ENCODE measurements at places on chromosomes 13 and 19. TPM values are rescaled to one million over a fixed set of nuclear protein-coding genes. Genes with fewer than 3 reads are reported as not detected.

GRCh38 chr19:18176367-18177310 lies 3.0 kb downstream of the IFI30 start:
- no peak for DNase-seq

DNA sequence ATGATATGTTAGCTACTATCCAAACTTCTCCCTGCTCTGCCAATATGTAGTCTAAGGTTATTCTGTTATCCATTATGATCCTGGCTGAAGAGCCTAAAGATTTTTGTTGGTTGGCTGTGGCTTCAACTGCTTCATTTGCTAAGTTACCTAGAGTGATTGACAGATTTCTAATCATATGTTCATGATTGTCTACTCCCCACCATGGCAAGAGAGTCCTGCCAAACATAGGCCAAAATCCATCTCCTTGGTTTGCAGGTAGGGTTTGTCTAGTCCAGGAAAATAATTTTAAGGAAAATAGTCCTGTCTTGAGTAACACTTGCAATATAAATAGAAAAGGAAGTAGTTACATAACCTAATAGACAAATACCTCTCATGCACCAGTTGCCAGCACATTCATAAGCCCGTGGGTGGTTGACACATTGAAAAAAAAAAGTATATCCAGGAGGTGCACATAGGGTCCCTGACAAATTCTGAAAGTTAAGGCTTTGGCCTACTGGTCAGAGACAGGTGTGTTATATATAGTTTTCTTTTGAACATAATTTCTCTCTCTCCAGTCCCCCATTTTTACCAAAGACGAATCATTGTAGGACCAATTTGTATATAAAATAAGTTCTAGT lies 5.4 kb upstream of the CBY2 start:
- no peak for DNase-seq

GRCh38 chr19:50490411-50490811 lies 13.8 kb upstream of the GARIN5A start:
- no peak for DNase-seq

GRCh38 chr19:16374436-16374835 lies 49.8 kb downstream of the KLF2 start:
- DNase-seq: no peak

DNA sequence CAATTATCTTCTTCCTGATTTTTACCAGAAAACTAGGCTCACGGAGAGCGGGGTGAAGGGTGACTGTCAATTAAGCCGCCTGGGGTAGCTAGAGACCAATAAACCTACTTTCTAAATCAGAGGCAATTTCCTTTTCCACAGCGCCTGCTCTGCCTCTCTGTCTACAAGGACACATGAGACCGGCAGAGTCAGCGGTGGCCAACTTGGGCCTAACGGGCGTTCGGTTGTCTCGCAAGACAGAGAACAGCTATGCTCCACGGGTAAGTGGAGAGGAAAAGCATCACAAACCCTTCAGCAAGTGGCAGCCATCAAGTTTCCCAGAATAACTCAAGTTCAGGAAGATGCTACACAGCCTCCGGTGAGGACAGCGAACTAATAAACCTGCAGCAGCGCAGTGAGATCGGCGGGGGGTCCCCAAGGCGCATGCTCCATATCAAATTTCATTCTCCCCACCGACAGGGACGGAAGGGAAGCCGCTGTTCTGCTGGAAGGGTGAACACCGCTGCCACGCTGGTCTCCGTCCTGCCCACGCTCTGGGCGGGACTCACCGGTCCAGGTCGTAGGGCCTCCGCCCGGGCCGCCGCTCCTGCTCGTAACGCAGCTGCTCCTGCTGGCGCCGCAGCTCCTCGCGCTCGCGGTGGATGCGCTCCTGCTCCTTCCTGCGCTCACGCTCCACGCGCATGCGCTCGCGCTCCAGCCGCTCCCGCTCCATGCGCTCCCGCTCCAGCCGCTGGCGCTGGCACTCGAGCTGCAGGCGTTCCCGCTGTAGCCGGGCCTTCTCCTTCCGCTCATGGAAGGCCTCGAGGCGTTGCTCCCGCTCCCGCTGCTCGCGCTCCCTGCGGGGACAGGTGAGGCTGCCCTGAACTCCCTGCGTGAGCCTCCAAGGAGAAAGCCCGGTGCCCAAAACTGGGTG lies 25.8 kb upstream of the TINCR start:
- DNase-seq: no peak

- no peak for DNase-seq
These were observed 24.1 kb downstream of the RFX2 start for GRCh38 chr19:6086068-6086788.

- DNase-seq: no peak
These were observed 757 bp downstream of the WIZ start for GRCh38 chr19:15448778-15449619.

GRCh38 chr19:16336571-16336970 lies 11.9 kb downstream of the KLF2 start:
- DNase-seq: no peak

- no peak for DNase-seq
These were observed 4.3 kb downstream of the CTU1 start for GRCh38 chr19:51103926-51104341.

DNA sequence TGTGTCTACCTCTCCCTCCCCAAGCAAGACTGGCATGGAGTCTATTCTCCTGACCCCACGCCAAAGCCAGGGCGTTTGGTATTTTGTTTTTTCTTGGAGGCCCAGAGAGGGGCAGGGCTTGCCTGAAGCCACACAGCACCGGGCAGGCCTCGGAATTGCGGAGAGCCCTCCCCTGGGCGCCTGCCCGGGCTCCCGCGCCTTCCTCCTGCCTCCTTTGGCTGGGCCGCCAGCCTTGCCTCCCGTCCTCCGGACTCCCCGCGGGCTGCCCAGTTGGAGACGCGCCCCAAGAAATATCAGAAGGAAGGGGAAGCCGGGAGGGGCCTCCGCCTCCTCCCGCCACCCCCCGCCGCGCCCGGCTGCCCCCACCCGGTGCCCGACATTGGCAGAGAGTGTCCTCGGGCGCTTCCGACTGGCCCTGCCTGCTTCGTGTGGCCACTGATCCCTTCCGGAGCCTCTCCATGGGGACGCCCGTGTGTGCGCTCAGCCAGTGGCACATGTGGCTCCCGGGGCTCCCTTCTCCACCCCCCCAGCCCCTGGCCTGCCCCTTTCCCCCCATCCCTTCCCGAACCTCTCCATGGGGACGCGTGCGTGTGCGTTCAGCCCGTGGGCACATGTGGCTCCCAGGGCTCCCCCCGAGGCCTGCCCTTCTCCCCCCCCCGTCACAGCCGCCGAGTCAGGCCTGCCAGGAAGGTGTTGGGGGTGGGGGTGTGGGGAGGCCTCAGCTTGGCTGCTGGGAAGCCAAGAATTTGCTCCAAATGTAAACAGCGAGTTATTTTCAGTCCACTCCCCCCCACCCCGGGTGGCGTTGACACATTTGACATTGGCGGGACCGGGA lies 37.3 kb downstream of the NFIC start:
- peak; percentile 61 for DNase-seq

GRCh38 chr13:95898256-95898655 lies 154.9 kb downstream of the UGGT2 start:
- DNase-seq: no peak

DNA sequence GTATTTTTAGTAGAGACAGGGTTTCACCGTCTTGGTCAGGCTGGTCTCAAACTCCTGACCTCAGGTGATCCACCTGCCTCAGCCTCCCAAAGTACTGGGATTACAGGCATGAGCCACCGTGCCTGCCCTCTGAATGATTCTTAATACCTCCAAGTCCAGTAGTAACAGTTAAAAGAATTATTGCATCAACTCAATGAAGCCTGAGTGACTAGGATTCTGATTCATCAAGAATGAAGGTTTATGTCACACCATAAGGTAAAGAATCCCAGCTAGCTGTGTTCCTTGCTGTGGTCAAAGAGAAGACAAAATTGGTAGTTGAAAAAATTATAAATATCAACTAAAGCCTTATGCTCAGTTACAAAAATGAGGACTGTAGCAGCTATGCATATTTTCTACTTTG lies 81.2 kb upstream of the ABCC4 start:
- DNase-seq: no peak

- DNase-seq: no peak
These were observed 245.0 kb downstream of the KLF5 start for GRCh38 chr13:73303851-73304250.

The CEACAM20 gene
- not detected for total RNA-seq

The HTR2A gene
- not detected for total RNA-seq

The ZNF665 gene
- total RNA-seq: 2.4 TPM

The SUGT1 gene
- total RNA-seq: 59.0 TPM

The FUT6 gene
- not detected for total RNA-seq

The LMTK3 gene
- 0.04 TPM for total RNA-seq
